A673 (cell line): ENCODE measurements at places on chromosomes 2 and 18. TPM values are rescaled to one million over a fixed set of nuclear protein-coding genes. Genes with fewer than 3 reads are reported as not detected.

Gene RBKS
- 0.54 and 0.66 TPM in 2 replicates for total RNA-seq

Gene KIAA2012
- 0.13 TPM in 1 of 2 replicates, not detected in the other for total RNA-seq

Gene CRYBA2
- total RNA-seq: 1.1 and 1.3 TPM in 2 replicates

DNA sequence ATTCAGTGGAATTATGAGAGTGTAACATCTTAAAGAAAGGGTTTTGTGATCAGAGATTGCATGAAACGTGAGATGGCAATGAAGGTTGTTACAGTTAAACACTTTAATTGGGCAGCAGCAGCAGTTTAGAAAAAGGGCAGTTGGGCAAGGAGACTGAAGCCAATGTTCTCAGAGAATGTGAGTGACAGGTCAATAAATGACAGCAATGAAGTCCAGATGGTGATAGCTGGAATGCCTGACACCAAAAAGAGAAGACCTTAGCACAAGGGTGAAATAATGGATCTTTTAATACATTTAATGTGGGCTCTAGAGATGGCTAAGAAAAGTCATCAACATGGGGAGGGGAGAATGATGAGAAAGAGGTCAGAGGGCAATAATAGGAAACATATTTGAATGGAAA is 89.4 kb upstream of the CDH7 start:
- no peak for DNase-seq

GRCh38 chr2:138649571-138649970 is 130.6 kb downstream of the NXPH2 start:
- no peak for DNase-seq

DNA sequence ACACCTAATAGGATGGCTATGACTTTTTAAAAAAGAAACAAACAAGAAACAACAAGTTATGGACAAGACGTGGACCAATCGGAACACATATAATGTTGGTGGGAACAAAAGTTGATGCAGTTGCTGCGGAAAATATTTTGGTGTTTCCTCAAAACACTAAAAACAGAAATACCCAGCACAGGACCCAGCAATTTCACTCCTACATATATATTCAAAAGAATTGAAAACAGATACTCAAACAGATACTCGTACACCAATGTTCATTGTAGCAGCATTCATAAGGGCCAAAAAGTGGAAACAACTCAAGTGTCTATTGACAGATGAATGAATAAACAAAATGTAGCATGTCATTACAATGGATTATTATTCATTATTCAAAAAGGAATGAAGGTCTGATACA is 12.1 kb downstream of the CCDC141 start:
- DNase-seq: no peak

GRCh38 chr2:158664987-158665386 is 130.1 kb upstream of the DAPL1 start:
- DNase-seq: no peak

GRCh38 chr2:65393743-65394422 is 38.5 kb downstream of the SPRED2 start:
- no peak for DNase-seq
